Osteoblast (primary cell): ENCODE measurements at places on chromosomes 12 and 14.

DNA sequence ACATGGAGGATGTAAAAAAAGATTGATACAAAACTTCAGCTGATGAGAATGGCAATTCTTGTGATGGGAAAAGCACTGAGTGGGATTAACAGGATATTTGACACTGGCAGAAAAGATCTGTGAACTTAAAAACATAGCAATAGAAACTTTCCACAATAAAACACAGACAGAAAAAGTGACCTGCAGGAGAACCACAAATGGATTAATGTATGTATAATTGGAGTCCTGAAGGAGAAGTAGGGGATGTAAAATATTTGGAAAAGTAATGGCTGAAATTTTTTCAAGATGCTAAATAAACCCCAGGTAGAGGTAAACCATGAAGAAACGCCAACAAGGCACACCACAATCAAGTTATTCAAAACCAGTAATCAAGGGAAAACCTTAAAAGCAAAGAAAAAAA is 130.8 kb upstream of the C14orf180 start:
- DNase-seq, result no peak

GRCh38 chr12:124419292-124420040 is 124.6 kb downstream of the RFLNA start:
- DNase-seq, result no peak

GRCh38 chr12:8668441-8668840 is 5.8 kb upstream of the MFAP5 start:
- no peak for DNase-seq

GRCh38 chr14:94890785-94891184 is 120.9 kb upstream of the GSC start:
- no peak for DNase-seq

DNA sequence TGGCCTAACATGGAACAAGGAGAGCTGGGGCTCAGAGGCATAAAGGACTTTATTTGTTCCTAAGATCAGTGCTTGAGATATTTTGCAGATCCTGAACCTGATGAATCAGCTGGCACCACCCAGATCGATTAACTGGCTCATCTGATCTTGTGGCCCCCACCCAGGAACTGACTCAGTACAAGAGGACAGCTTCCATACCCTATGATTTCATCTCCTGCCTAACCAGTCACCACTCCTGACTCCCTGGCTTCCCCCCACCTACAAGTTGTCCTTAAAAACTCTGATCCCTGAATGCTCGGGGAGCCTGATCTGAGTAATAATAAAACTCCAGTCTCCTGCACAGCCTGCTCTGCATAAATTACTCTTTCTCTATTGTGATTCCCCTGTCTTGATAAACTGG is 5.1 kb downstream of the C12orf56 start:
- DNase-seq, result peak; percentile 91
